GM23248 (cell line): ENCODE measurements at places on chromosomes 1 and 21. TPM values are rescaled to one million over a fixed set of nuclear protein-coding genes. Genes with fewer than 3 reads are reported as not detected.
A peak's percentile ranks its signal among the peaks of the same experiment; 100 is the strongest.

GRCh38 chr1:24694380-24694843 is 50.8 kb upstream of the CLIC4 start:
- peaks cover 28% of the 10 kb centered on the region for H3K4me1 ChIP-seq
- DNase-seq = peak; percentile 78
- peak overlapping the region; percentile 49 for H3K4me3 ChIP-seq
- H3K36me3 ChIP-seq = no peaks in the 10 kb centered on the region
- no peaks in the 10 kb centered on the region for H3K27me3 ChIP-seq
- H3K27ac ChIP-seq = peak overlapping the region; percentile 67

- H3K4me3 ChIP-seq = no peak overlapping the region
- no peaks in the 10 kb centered on the region for H3K4me1 ChIP-seq
- DNase-seq = no peak
- no peaks in the 10 kb centered on the region for H3K27me3 ChIP-seq
Measured at GRCh38 chr1:215617979-215618378, 50.9 kb downstream of the KCTD3 start.

GRCh38 chr1:19918057-19918456 is 5.4 kb downstream of the PLA2G2E start:
- no peaks in the 10 kb centered on the region for H3K36me3 ChIP-seq
- H3K4me3 ChIP-seq = no peak overlapping the region
- H3K27ac ChIP-seq = no peak overlapping the region
- H3K4me1 ChIP-seq = peaks cover 12% of the 10 kb centered on the region
- DNase-seq = peak; percentile 87

GRCh38 chr21:46154955-46155513 is 345 bp downstream of the FTCD start:
- no peak overlapping the region for H3K27ac ChIP-seq
- H3K4me3 ChIP-seq = no peak overlapping the region
- H3K27me3 ChIP-seq = no peaks in the 10 kb centered on the region
- no peaks in the 10 kb centered on the region for H3K4me1 ChIP-seq
- H3K36me3 ChIP-seq = no peaks in the 10 kb centered on the region

- H3K27me3 ChIP-seq = no peaks in the 10 kb centered on the region
- no peak overlapping the region for H3K4me3 ChIP-seq
- H3K27ac ChIP-seq = no peak overlapping the region
- H3K36me3 ChIP-seq = no peaks in the 10 kb centered on the region
- no peak for DNase-seq
Measured at GRCh38 chr1:183582021-183582713, 8.1 kb downstream of the NCF2 start.

- DNase-seq = no peak
- H3K27me3 ChIP-seq = no peaks in the 10 kb centered on the region
- no peaks in the 10 kb centered on the region for H3K4me1 ChIP-seq
- no peak overlapping the region for H3K4me3 ChIP-seq
- no peak overlapping the region for H3K27ac ChIP-seq
- H3K36me3 ChIP-seq = no peaks in the 10 kb centered on the region
Measured at GRCh38 chr1:101847626-101848025, 149.1 kb downstream of the OLFM3 start.

DNA sequence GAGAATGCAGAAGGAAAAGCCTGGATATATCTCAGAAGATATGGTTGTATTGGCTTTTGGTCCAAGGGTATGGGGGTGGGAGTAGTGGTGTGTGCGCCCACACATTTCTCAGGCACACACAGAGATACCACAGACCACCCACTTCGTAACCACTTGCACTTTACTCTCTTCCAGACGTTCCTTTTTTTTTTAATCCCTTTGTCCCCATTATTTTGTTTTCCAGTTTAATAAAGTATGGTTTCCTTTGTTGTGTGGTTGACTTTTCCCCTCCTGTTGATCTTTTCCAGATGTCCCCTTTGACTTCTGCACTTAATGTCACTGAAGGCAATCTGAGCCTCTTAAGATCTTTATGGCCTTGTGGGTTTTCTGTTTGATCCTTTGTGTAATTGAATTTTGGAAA is 10.5 kb upstream of the TARS2 start:
- H3K4me3 ChIP-seq = no peak overlapping the region
- H3K27me3 ChIP-seq = no peaks in the 10 kb centered on the region
- H3K4me1 ChIP-seq = no peaks in the 10 kb centered on the region
- no peak for DNase-seq
- no peak overlapping the region for H3K27ac ChIP-seq
- peaks cover 8% of the 10 kb centered on the region; the same call in 1 of the 2 replicates for H3K36me3 ChIP-seq

DNA sequence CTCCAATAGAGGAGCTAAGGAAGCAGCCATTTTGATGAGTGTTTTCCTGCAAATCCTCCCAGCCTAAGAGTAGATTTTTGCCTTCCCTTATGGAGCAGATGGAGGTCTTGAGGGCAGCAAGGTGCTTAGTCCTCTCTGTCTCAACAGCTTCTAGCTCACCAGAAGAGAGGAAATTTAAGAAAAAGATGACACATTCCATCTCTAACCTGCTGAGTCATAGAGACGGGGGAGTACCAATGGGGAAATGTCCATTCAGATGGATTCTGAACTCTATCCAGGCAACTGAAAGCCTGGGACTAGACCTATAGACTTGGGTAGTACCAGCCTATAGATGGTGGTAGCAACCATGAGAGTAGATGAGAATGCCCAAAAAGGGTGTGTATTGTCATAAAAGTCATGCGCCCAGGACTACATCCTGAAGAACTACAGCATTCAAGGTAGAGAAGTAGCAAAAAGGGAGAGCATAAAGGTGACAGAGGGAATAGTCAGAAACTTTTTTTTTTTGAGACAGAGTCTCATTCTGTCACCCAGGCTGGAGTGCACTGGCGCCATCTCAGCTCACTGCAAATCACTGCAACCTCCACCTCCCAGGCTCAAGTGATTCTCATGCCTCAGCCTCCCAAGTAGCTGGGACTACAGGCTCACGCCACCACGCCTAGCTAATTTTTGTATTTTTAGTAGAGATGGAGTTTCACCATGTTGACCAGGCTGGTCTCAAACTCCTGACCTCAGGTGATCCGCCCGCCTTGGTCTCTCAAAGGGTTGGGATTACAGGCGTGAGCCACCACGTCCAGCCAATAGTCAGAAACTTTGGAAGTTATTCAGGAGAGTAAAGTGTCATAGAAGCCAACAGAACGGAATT is 10.7 kb upstream of the ELOA start:
- peak; percentile 83 for DNase-seq
- H3K4me1 ChIP-seq = peaks cover 13% of the 10 kb centered on the region
- no peaks in the 10 kb centered on the region for H3K27me3 ChIP-seq
- H3K36me3 ChIP-seq = no peaks in the 10 kb centered on the region

ERO1B gene
- 1.9 and 2.3 TPM in 2 replicates for total RNA-seq

RIIAD1 gene
- not detected in 2 replicates for total RNA-seq
